ENCODE measurements at places on chromosomes 3 and 15.

- DNase-seq: peak; percentile 45
Observed at GRCh38 chr3:48478626-48479555, 25.1 kb downstream of the SHISA5 start.

DNA sequence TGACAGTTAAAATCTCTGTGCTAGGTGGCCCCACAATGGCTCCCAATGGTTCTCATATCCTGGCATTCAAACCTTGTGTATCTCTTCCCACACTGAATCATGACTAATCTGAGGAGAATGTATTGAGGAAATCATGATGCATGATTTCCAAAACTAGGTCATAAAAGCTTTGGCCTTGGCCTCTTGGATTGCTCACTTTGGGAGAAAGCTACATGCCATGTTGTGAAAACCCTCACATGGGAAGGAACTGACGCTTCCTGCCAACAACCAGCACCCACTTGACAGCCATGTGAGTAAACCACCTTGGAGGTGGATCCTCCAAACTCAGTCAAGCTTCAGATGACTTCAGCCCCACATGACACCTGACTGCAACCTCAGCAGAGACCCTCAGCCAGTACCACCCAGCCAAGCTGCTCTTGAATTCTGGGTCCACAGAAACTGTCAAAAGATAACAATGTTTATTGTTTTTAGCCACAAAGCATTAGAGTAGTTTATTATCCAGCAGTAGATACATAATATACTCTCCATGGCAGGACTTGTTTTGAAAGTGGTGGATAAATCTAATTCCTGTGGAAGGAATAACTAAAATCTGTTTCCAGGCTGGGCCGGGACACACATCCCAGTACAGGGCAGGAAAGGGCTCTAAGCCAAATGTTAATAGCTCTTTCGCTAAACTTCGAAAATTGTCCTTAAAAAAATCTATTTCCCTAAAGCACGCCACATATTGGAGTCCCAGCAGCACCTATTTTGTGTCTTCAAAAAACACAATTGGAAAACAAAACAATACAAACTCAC lies 1.0 kb upstream of the ZNF620 start:
- DNase-seq: peak; percentile 19

GRCh38 chr3:166663194-166663593 lies 716.9 kb downstream of the ZBBX start:
- DNase-seq: no peak

- DNase-seq: no peak
Observed at GRCh38 chr3:79018671-79019136, 749.1 kb downstream of the ROBO1 start.

GRCh38 chr15:25678500-25678855 lies 184.6 kb downstream of the ATP10A start:
- no peak for DNase-seq

DNA sequence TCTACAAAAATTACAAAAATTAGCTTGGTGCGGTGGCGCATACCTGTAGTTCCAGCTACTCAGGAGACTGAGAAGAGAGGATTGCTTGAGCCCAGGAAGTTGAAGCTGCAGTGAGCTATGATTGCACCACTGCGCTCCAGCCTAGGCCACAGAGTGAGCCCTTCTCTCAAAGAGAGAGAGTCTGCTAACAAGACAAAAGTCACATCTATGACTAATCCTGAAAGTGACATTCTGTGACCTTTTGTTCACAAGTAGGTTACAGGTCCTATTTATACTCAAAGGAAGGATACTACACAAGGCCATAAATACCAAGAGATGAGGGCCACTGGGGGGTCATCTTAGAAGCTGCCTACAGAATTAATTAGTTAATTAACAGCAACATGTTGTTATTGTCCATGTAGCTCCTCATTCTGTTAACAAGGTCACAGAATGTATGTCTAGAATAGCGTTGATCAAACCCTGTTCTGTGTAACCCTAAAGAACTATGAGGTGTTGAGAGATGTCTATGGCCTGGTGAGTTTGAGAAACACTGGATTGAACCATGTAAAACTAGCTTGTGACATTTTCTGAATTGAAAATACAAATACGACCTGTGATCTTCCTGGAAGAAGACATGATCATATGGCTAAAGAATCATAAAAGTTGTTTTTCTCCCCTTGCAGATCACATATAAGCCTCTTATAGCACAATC lies 97.0 kb downstream of the SAMMSON start:
- no peak for DNase-seq

- no peak for DNase-seq
Observed at GRCh38 chr3:187763850-187764648, 18.8 kb upstream of the BCL6 start.

GRCh38 chr15:99744142-99744541 lies 10.9 kb upstream of the LYSMD4 start:
- no peak for DNase-seq

GRCh38 chr3:111069974-111070771 lies 1.4 kb upstream of the NECTIN3 start:
- DNase-seq: no peak

- DNase-seq: no peak
Observed at GRCh38 chr3:38583688-38584087, 65.8 kb downstream of the SCN5A start.

DNA sequence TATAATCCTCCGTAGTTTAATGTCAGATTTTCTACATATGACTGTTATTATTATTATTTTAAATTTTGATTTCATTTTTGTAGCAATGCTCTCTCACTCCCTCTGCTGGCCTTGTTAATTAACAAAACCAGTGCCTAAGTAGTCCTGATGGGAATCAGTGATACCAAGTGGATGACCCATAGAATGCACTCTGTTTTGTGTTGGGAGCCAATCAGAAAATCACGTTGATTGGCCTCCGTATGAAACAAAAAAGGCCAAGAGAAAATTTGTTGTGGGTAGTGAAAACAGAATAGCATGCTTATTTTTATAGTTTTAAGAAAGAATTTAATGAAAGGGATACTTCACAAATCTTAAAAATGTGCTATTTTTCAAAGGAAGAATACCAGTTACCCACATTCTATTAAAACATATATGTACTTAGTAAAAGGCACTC lies 34.4 kb upstream of the MEIS2 start:
- DNase-seq: no peak

- no peak for DNase-seq
Observed at GRCh38 chr3:134798681-134799311, 3.7 kb downstream of the EPHB1 start.

- no peak for DNase-seq
Observed at GRCh38 chr15:75599401-75599800, 20.3 kb upstream of the PTPN9 start.

DNA sequence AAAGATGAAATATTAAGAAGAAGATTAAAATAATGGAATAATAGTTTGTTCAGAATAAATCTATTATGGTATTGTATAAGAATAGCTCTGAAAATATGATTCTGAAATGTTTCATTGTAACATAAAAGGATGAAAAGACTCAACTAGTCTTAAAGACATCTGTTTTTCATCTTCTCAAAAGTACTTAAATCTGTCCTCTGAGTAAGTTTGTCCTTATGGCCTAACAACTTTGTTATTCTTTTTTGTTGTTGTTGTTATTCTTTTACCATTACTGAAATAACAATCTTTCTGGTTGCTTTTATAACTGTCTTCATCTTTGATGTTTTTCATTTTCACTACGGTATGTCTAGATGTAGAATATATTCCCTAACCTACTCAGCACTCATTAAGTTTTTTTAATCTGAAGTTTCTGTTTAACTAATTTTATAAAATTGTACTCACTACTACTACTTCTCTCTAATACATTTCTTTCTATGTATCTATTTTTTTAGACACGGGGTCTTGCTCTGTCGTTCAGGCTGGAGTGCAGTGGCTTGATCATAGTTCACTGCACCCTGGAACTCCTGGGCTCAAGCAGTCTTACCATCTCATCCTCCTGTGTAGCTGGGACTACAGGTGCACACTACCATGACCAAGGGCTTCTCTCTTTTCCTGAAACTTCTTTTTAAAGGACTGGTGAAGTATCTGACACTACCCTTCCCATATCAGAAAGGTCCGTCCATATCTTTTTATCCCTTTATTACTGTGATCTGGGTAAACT lies 240.7 kb downstream of the PCCB start:
- no peak for DNase-seq

DNA sequence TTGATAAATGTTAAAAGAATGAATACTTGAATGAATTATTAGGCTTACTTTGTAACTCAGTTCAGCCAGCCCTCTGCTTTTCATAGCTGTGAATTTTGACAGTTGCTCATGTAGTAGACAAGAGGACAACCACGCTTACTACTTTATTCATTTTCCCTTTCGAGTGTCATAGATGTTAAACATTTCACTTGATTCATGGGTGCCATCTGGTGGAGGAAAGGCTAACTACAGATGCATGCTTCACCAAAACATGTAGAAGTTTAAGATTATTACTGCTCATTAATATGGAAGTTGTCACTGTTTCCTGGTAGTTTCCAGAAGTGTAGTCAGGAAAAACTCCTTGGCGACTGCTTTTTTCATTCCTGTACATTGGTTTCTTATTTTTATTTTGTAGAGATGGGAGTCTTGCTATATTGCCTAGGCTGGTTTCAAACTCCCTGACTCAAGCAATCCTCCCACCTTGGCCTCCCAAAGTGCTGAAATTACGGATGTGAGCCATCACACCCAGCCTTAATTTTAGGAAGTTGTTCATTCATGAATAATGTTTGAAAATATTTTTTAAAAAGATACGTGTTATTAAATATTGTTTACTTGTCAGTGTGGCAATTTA lies 163.2 kb downstream of the B3GALNT1 start:
- DNase-seq: peak; percentile 75

GRCh38 chr15:73455876-73456275 lies 12.9 kb downstream of the REC114 start:
- no peak for DNase-seq

GRCh38 chr3:146086211-146086610 lies 74.8 kb downstream of the PLOD2 start:
- no peak for DNase-seq

DNA sequence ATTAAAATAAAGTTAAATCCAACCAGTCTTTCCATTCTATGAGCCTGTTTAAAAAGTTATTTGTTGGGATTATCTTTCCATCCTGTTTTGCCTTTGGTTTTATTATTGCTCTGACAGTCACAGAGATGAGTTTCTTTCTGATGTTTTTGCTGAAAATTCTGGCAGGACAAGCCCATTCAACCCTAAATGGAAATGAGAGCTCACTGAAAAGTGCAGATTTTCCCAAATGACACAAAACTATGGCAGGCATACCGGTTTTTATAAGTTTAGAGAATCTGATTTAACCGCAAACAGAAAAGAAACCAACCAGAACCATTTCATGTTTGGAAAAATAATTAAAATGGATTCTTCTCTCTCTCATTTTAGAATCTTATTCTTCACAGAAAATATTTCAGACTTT lies 238.1 kb upstream of the SGO1 start:
- DNase-seq: no peak

DNA sequence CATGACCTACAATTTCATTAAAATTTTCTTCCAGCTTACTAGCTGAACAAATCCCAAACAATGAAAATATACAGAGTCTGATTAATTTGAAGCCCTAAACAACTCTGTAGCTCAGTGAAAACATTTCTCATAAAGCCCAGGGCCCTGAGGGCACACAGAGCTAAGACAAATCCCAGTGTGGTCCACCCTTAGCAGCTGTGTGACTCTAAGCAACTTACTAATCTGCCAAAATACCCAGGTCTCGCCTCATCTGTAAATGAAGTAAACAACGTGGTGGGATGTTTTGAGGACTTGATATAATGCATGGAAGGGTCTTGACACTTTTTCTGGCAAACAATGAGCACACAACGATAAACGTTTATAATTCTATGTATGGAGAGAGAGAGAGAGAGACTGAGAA lies 158.4 kb downstream of the FHIT start:
- DNase-seq: no peak

- DNase-seq: no peak
Observed at GRCh38 chr3:114393367-114394072, 99.7 kb downstream of the TIGIT start.

GRCh38 chr15:96346409-96346970 lies 16.0 kb downstream of the NR2F2 start:
- DNase-seq: no peak

- no peak for DNase-seq
Observed at GRCh38 chr3:41698898-41699297, 263.0 kb downstream of the ULK4 start.

- no peak for DNase-seq
Observed at GRCh38 chr3:132966374-132966773, 71.8 kb upstream of the TMEM108 start.

GRCh38 chr15:73637527-73637926 lies 4.3 kb upstream of the NPTN start:
- DNase-seq: no peak

- no peak for DNase-seq
Observed at GRCh38 chr3:53665608-53666425, 171.4 kb downstream of the CACNA1D start.

DNA sequence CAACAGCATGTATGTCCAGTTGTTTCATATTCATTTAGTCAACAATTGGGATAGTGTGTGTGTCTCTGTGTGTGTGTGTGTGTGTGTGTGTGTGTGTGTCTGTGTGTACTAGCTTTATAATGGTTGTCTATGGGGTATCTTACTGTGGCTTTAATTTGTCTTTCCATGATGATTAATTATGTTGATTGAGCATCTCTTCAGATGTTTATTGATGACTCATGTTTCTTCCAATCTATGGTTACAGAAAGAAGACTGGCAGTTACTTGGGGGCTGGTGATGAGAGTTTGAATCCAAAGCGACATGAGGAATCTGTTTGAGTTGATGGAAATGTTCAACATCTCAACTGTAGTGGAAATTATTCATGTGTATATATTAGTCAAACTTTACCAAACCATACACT lies 440.1 kb downstream of the ZNF385D start:
- DNase-seq: no peak

DNA sequence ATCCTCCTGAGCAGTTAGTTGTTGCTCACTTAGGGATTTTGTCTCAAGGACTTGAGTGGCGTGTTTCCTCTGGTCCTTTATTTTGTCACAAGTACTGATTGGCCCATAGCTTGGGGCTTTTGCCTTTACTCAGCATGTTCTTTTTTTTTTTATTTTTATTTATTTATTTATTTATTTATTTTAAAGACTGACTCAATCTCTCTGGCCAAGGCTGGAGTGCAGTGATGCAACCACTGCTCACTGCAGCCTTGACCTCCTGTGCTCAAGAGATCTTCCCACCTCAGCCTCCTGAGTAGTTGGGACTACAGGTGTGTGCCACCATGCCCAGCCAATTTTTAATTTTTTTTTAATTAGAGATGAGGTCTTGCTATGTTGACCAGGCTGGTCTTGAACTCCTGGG lies 223.9 kb upstream of the TPM1 start:
- DNase-seq: no peak

DNA sequence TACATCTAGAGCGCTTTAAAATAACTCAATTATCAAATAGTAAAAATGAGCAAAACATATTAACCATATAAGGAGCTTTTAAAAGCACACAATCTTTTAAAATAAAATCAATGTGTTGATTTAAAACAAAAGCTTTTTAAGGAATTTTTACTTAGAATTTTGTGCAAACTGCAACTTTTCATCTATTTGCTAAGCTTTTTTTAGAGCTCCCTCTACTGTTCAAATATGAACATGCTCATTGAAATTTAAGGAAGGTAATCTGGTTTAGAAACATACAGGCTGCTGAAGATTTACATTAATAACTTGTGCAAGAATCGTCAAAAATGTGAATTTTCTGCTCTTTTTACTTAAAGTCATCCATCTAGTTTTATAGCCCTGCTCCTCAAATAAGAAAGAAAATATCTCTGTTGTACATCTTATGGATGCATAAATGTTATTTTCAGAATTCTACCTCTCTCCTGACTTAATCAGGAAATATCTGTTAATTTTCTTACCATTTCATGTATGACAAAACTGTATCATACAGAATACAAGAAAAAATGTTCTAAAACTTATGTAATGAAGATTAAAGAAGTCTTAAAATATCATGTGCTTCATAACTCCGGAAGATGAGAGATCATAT lies 469.4 kb upstream of the ROBO2 start:
- DNase-seq: no peak

- DNase-seq: no peak
Observed at GRCh38 chr15:41655716-41656115, 4.5 kb upstream of the MGA start.
